Activated CD4-positive, alpha-beta T cell treated with anti-CD3 and anti-CD28 coated beads for 1 hour (primary cell): ENCODE measurements at places on chromosomes 2 and 18.

DNA sequence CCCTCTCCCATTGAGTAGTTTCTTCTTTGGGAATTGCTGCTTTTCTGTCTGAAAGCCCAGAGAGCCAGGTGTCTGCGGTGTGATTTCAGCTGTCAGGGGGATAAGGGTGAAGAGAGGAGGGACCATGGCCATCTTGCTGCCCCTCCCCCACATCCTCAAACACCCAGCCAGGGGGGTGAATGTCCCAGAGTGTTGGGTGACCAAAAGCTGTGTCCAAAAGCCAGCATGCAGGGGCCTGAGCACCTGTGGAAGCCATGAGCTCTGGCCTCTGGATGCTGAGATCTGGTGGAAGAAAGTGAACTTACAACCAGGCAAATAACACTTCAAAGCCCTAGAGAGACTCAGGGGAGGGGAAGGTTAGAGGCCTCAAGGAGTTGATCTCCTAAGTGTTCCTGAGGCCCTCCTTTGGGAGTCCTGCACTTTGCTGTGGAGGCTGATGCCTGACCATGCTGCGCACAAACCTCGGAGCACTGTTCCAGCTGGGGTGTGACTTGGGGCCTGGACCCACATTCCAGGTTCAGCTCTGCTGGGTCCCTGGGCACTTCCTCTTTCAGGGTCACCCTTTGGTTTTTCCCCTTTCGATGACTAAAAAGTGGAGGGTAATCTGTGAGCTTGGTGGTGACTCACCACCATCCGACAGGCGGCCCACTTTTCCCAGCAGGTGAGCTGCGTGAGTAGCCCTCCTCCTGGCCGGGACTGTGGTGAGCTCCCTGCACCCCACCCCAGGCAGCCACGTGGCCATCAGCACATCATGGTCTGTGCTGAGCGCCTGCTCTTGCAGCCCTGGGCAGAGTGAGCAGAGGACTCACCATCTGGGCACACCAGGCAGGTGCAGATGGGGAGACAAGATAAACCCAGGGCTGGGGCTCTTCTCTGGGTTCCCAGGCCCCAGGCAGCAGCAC lies 66.8 kb upstream of the FOSL2 start:
- DNase-seq = no peak

DNA sequence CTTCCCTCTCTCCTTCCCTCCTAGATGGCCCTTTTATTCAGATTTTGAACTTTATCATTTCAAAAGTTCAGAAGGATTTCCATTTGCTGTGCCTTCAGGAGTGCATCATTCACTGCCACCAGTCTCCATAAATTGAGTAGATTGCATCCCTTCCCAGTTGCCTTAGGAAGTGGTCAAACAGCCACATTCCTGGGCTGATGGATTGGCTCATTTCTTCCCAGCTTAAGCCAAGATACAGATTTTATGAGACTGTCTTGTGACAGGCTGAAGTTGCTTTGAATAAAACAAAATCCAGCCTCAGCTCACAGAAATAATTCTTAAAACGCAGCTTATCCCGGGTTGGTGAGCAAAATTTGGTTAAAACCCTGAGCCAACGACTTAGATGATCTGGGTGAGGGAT lies 9.8 kb downstream of the NRP2 start:
- no peak for DNase-seq

DNA sequence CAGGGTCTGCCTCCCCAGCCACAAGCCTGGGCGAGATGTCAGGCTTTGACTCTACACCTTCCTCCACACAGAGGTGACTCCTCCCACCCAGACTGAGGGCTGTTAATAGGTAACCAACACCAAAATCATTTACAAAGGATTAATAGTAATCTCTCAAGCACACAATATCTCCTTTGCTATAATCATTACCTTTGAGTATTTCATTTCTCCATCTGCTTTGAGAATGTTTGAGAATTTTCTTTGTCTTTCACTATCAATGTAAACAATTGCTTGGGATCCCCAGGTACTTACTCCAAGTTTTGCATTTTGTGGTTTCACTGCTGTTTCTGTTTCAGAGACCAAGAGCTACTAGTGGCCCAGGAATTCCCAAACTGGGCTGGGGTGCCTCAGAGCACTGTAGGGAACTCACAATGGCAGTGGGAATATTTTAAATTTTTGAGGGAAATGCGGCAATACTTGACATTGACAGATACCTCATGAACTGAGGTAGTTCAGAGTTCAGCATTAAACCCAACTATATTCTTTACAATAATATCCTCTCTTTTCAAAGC lies 166.4 kb upstream of the MGAT5 start:
- DNase-seq = no peak

DNA sequence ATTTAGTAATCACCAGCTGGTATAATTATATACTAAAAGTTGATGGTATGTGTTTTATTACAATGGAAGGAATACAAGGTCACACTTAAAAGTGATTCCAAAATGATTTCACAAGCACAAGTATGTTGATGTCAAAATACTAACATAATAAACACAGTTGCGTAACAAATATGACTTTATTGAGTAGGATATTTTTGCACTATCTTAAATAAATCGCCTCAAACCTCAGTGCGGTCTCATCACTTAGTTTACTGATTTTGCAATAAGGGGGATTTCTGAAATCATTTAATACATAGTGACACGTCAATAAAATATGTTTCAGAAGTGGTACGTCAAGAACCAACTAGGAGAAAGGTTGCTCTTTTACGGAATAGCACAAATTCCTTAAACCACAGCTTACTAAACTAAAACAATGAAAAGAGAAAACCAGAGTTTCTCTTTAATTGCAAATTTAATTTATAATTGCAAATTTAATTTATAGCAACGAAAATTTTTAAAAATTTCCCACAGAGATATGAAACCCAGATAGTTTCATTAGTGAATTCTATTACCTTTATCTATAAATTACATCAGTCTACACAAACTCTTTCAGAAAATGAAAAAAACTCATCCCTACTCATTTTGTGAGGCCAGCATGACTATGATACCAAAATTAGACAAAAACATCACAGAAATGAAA lies 304.0 kb upstream of the REG3G start:
- no peak for DNase-seq

DNA sequence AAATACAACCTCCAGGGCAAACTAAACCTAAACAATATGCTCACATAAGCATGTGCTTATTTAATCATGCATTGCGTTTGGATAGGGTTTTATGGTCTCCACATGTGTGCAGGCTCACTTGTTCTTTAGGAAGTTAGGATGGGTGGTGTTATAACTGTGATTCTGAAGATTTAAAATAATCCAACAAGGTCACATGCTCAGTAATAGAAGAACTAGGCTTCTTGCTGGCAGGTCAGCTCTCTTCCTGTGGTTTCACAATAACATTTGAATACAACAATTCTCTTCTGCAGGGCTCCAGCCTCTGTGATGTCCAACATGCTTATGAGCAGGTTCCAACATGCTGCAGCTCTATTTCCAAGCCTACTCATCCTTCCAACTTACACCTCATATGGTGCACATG lies 84.0 kb downstream of the MYL12B start:
- no peak for DNase-seq

DNA sequence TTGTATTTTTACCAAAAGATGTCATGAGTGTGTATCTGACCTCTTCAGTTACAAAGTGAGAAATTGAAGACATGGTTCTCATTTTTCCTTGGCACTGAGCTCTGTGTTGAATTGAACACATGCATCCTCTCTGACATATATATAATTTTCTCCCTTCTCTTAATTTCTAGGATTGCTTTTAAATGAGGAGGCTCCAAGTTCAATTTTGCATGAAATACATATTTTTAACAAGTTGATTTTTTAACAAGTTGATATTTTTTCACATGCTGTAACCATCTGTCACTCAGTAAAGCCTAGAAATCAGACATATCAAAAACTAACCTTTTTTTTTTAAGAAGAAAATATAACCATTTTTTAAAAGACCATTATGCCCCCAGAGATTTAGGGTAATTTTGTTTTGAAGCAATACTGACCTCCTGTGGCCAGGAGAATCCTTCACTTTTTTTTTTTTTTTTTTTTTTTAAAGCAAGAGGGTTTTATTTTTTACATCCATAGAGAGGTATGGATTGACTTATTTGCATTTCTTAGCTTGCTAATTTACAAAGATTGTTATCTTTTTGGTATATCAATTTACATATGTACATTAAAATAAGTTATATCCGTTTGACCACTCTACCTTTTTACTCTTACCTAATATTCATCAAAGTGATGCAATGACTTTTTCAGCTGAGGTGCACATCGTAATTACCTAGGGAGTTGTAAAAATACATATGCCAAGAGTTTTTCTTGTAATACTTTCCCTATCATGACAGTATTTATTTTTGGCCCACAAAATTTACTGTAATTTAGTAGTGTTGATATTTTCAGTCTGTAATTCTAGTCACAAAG lies 161.8 kb downstream of the SOCS6 start:
- DNase-seq = no peak

DNA sequence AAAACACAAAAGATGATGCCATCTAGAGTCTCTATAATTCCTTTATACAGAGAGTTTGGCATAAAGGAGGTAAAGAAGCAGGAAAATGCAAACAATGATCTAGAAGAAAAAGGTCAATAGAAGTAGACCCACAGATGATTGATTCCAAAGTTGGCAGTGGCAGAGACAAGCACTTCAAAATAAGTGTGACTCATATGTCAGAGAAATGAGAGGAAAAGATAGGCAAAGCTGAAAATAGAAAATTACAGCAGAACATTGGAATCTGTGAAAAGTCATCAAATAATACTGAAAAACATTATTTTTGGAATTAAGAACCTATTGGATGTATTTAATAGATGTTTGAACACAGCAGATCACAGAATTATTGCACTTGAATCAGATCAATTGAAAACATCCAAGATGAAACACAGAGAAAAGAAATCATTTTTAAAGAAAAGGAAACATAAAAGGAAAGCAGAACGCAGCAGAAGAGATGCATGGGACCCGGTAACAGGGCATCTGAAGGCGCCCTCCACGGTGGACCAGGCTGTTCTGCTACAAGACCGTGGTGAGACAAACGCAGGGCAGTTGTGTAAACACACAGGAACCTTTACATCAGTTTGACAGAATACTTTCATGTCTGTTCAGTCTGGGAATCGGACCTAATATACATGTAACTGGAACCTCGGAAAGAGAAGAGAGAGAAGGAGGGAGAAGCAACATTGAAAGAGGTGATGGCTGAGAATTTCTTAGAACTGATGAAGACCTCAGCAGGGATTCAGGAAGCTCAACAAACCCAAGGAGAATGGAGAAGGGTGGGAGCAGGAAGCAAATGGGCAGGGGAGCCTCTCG lies 74.6 kb upstream of the GPC1 start:
- no peak for DNase-seq

GRCh38 chr18:25732862-25733261 lies 357.6 kb downstream of the SS18 start:
- no peak for DNase-seq

DNA sequence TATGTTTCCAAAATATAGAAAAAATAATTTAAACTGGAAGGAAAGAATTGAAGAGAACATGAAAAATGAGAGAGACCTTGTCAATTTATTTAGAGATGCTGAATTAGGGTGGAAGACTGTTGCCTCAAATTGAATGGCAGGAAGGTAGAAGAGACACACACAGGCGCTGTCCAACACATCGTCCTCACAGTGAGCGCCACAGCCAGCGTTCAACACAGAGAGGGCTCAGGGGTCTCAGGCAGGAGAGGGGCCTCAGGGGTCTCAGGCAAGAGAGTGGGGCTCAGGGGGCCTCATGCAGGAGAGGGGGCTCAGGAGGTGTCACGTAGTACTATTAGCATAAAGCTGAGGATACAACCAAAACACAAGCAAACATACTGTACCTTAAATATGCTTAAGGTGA lies 65.7 kb downstream of the TMEM18 start:
- no peak for DNase-seq

DNA sequence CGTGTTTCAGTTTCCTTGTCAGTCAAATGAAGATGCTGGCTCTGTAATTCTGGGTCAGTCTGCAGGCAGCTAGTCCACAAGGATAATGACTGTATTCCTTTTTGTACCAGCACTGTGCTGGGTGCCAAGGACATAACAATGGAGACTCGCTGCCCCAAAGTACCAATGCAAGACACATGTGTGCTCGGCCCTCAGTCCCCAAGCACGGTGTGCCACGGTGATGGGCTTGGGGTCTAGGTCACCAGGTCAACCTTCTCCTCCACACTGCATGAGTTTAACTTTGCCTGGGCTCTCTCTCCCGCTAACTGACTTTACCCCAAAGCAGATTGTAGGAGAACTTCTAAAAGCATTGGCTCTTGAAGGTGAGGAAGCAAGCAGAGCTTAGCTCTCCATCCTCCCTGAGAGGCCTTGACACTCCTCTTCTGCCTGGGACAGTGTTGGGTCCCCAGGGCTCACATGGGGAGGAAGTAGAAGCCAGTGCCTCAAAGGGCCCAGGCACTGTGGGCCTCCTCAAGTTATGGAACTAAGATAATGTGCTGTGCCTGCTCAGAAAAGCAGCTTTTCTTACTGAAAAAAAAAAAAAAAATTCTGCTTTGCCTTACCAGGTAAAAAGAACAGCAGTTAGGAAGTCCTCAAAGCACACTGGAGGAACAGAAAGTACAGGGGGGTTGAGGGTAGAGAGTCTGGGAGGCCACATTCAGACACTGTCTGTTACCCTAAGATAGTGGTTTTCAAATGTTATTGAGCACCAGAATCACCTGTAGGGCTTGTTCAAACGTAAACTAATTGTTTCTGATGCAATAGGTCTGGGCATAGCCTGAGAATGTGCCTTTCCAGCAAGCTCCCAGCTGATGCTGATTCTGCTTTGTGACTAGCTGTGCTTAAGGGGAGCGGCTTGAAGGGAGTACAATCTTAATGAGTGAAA lies 276.4 kb upstream of the CXCR4 start:
- no peak for DNase-seq

GRCh38 chr2:100053087-100053885 lies 89.1 kb downstream of the AFF3 start:
- no peak for DNase-seq

GRCh38 chr2:181642086-181642485 lies 14.8 kb downstream of the CERKL start:
- no peak for DNase-seq

GRCh38 chr2:115543024-115543423 lies 1100.6 kb downstream of the DPP10 start:
- DNase-seq = no peak

- DNase-seq = no peak
These were observed 63.8 kb downstream of the ACTR2 start for GRCh38 chr2:65291216-65292105.

DNA sequence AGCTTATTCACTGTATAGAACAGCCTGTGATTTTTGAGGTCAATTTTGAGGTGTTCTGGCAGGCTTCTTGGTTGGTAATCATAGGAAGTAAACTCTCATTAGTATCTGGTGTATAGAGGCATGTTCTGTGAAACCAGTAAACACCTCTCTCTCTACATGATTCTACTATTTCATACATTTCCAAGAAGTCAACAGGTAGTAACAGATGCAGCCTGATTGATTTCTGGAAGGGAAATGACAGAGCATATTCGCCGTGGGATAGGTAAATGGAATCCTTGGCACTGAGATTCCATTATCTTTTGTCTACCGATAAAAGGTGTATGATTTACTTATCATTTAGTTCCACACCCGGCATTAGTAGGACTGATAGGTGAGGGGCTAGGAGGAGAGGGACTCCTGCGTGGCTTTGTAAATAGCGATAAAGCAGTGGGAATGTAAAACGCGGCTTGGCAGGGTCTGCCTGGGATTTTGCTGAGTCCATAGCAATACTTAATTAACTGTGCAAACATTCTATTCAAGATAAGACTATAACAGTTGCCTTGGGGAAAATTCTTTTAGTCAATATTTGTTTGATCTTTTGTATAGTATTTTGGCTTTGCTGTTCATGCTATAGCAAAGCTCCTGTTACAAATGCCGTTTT lies 32.3 kb downstream of the LYPD6B start:
- DNase-seq = no peak
